Activated naive CD4-positive, alpha-beta T cell treated with anti-CD3 and anti-CD28 coated beads for 36 hours (primary cell): ENCODE measurements at places on chromosomes 11 and 22. TPM values are rescaled to one million over a fixed set of nuclear protein-coding genes. Genes with fewer than 3 reads are reported as not detected.

The FUT4 gene
- total RNA-seq, result 2.8 TPM

The NAALAD2 gene
- total RNA-seq, result not detected

- no peaks in the 10 kb centered on the region for H3K36me3 ChIP-seq
- peaks cover 13% of the 10 kb centered on the region for H3K4me1 ChIP-seq
- DNase-seq, result peak; percentile 15
- H3K27me3 ChIP-seq, result peaks cover 9% of the 10 kb centered on the region
Measured at GRCh38 chr22:23036684-23037428, 33.5 kb upstream of the GNAZ start.

The GAS2 gene
- total RNA-seq, result 1.2 TPM

GRCh38 chr22:48167238-48167637 is 1404.8 kb downstream of the TBC1D22A start:
- DNase-seq, result no peak
- H3K4me1 ChIP-seq, result no peaks in the 10 kb centered on the region
- no peak overlapping the region for H3K27ac ChIP-seq
- H3K36me3 ChIP-seq, result no peaks in the 10 kb centered on the region
- peaks cover 10% of the 10 kb centered on the region for H3K27me3 ChIP-seq

GRCh38 chr11:87453531-87454089 is 415.9 kb downstream of the TMEM135 start:
- peaks cover under 1% of the 10 kb centered on the region for H3K27me3 ChIP-seq
- no peaks in the 10 kb centered on the region for H3K36me3 ChIP-seq
- no peak overlapping the region for H3K4me3 ChIP-seq
- no peak for DNase-seq
- H3K27ac ChIP-seq, result no peak overlapping the region

GRCh38 chr11:3645552-3645951 is 624 bp downstream of the ART1 start:
- H3K36me3 ChIP-seq, result no peaks in the 10 kb centered on the region
- peaks cover 8% of the 10 kb centered on the region for H3K4me1 ChIP-seq
- H3K27ac ChIP-seq, result no peak overlapping the region
- H3K27me3 ChIP-seq, result peaks cover 11% of the 10 kb centered on the region
- H3K4me3 ChIP-seq, result no peak overlapping the region

The DTX4 gene
- 0.07 TPM for total RNA-seq

GRCh38 chr11:76850815-76851214 is 9.9 kb upstream of the ACER3 start:
- no peaks in the 10 kb centered on the region for H3K36me3 ChIP-seq
- no peaks in the 10 kb centered on the region for H3K4me1 ChIP-seq
- no peak overlapping the region for H3K4me3 ChIP-seq
- no peak for DNase-seq
- no peak overlapping the region for H3K27ac ChIP-seq

GRCh38 chr11:19670030-19670791 is 42.4 kb upstream of the NAV2 start:
- no peak for DNase-seq
- H3K36me3 ChIP-seq, result no peaks in the 10 kb centered on the region
- no peaks in the 10 kb centered on the region for H3K4me1 ChIP-seq
- no peak overlapping the region for H3K27ac ChIP-seq
- peaks cover 3% of the 10 kb centered on the region for H3K27me3 ChIP-seq

The ARHGAP42 gene
- total RNA-seq, result not detected
